Activated CD4-positive, alpha-beta T cell treated with anti-CD3 and anti-CD28 coated beads for 24 hours (primary cell): ENCODE measurements at places on chromosomes 11 and 22.

DNA sequence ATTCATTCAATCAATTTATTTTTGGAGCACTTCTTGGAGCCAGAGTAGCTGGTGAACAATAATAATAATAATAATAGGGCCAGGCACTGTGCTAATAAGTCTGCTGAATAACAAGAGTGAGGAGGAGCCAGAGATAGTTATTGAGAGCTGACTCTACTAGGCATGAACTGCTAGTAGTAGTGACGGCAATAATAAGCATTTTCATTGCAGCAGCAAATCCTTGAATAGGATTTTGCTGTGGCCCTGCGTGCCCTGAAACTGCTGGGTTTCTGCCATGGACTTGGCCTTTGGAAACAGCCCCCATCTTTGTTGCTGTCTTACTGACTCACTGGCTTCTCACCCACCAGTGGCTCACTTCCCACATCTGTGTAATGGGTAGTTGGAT is 545.9 kb downstream of the MIAT start:
- DNase-seq, result no peak

DNA sequence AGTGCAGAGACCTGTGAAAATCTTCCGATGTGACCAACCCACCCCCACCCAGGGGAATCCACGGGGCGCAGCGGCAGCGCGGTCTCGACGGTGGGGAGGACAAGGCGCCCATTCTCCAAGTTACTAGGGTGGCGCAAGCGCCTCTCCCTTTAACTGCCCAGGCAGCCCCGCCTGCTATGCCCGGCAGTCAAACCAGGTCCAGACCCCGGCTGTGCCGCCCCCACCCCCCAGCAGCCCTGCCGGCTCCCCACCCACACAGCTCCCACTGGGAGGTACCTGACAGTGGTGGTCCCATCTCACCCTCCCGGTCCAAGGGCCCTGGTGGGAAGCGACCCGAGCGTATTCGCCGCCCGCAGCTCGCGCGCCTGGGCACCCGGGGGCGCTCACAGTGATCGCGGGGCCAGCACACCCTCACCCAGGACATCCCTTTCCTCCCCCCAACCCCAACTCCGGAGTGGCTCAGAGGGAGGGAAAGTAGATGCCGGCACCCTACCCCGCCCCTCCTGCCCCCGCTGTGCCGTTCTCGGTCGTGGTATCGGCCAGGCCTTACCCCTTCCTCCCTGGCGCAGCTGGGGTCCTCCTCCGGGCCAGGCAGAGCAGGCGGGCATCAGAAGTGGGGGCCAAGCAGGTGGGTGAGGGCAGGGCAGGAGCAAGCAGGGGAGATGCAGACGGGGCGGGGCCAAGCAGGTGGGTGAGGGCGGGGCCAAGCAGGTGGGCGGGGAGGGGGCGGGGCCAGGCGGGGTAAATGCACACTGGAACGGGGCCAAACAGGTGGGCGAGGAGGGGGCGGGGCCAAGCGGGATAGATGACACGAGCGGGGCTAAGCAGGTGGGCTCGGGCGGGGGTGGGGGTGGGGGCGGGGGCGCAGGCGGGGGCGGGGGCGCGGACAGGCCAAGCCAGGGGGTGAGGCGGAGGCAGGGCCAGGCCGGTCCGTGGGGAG is at the start of gene TRPM5:
TSS of gene TRPM5 (minus strand) at position 634 of the 940 bp plus-strand sequence. CDS start 21,478 bp downstream, outside the sequence.
- DNase-seq, result peak; percentile 77

- DNase-seq, result no peak
Observed at GRCh38 chr11:1341928-1342524, 32.6 kb upstream of the TOLLIP start.

DNA sequence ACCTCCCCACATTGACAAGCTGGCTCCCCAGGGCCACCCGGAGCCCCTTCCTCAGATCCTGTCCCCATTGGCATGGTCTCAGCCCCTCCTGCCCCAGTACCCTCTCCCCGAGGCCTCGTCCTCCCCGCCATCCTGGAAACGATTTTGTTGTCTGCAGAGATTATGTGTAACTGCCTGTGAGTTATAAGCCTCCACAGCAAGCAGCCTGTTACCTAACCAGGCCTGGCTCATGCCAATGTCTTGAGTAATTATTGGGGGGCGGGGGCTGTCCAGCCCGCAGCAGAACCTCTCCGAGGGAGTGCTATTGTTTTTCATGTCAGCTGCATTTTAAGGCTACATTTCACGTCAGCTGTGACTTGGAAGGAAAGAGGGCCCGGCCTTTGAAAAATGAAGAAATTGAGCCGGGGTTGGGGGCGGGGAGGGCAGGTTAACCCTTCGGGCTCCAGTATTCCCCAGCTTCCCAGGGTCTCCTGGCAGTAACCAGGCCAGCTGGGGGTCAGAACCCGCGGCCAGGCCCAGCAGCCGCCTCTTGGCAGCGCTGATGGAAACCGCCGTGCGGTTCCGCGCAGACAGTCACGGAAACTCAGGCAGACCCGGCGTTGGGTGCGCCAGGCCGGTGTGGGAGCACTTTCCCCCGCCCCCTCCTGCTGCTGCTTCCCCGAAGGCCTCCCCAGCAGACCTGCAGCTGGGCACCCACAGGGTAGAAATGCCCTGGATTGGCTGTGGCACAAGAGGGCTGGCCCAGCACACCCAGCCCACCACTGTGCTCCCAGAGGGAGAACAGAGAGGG is 59.5 kb downstream of the CDKN1C start:
- DNase-seq, result no peak

GRCh38 chr22:48333323-48333763 is 1494.3 kb downstream of the BRD1 start:
- DNase-seq, result no peak

GRCh38 chr22:27804470-27805297 is 3.1 kb upstream of the MN1 start:
- no peak for DNase-seq

DNA sequence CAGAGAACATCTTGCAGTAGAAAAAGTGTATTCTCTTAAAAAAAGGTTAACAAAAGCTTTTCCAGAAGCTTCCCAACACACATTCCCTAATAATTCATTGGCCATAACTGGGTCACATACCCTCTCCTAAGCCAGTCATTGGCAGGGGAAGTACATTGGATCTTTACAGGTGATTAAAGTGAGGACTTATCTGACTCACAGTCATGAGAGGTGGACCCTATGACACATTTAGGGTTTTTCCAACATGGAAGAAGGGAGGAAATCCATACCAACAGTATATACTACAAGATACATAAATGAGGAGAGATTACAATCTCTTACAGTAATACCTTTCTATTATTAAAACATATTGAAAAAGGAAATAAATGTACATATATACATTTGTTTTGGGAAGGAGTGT is 72.2 kb downstream of the CCDC73 start:
- DNase-seq, result no peak

DNA sequence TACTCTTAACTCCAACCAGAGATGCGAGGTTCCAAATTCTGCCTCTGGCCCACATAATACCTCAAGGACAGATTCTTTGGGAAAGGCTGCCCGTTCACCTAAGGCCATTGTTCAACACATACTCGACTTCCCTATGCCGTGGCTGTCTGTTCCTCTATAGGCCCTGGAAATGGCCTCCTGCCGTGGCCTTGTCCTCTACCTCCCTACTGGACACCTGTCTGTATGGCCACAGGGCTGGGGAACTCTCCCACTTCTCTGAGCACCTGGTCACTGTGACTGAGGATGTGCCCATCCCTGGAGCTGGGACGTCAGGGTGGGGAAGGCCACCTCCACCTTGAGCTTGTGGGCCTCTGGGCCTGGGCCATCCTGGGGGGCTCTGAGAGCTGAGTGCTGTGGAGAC is 340.5 kb upstream of the B3GAT1 start:
- no peak for DNase-seq

GRCh38 chr11:88303037-88303436 is 34.5 kb downstream of the CTSC start:
- no peak for DNase-seq

DNA sequence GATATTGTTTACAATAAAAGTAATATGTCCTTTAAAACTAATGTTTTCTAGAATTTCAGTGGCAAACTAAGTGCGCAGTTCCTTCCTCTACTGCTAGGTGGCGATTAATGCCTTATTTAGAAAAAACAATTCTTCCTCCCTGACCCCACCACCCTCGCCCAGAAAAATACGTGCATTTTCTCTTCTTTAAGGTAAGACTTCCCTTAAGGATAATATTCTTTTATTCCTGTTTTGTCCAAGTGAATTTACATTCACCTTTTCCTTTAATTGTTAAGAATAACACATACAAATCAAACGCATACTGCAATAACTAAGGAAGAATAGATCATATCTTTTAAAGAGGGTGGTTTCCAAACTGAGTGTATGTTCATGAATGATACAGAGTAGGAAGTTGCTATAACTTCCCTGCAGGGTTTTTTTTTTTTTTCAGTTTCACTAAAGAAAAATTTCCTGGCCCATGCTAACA is 17.0 kb upstream of the PSMA1 start:
- DNase-seq, result peak; percentile 4

GRCh38 chr11:121249039-121249663 is 43.4 kb upstream of the SC5D start:
- no peak for DNase-seq

GRCh38 chr11:126530416-126530815 is 174.9 kb downstream of the ST3GAL4 start:
- no peak for DNase-seq

- DNase-seq, result no peak
Observed at GRCh38 chr22:44271010-44271500, 41.7 kb downstream of the SHISAL1 start.

DNA sequence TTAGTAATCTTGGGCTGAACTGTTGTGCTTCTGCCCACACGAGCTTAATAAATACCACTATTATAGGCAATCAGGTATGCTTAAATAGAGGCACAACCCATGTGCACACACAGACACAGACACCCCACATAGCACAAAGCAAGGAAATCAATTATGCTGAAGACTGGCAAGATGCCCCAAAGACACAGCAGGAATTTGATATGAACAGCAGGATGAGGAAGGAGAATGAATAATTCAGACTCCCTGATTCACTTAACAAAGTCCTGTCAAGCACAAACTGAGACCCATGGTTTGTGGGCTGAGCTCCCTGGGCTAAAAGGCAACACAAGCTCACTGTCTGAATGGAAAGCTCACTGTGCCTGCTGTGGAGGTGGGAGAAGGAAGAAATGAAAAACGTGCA is 42.5 kb downstream of the RBFOX2 start:
- DNase-seq, result no peak

- no peak for DNase-seq
Observed at GRCh38 chr11:86249307-86250098, 5.0 kb downstream of the EED start.
